ENCODE measurements at places on chromosomes 1 and 21.

- DNase-seq, result no peak
Observed at GRCh38 chr1:182681568-182681912, 2.8 kb downstream of the RGS8 start.

DNA sequence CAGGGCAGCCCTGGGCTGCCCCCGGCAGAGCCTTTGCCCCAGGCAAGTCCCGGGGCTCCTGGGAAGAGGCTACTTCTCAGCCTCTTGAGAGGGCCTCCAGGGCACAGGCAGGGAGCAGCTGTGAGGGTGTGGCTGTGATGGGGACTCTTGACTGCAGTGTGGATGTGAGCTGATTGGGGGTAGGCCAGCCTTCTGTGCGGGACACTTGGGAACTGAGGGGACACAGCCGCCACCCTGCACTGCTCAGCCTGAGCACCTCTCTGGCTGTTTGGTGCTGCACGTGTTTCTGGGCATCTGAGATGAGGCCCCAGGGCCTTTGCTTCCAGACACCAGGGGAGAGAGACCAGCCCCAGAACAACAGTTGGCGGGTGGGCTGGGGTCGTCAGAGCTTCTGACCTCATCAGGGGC is 62.1 kb downstream of the SKI start:
- no peak for DNase-seq

- no peak for DNase-seq
Observed at GRCh38 chr1:172360985-172361384, 59.5 kb upstream of the C1orf105 start.

DNA sequence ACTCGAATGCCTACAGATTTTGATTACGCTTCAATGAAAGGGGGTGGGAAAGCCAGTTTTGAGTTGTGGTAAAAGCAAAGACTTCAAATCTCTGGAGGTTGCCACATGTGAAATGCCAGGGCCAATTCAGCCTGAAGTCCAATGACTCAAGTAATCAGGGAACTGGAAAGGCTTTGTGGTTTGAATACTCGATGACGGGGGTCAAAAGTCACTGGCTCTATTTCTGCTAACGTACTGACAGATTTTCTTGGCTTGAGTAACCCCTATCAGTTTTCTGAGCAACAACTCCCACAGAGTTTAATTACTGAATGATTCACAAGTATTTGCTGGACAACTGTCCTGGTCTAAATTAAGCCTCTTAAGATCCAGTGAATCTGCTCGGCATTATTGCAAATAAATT is 152.2 kb downstream of the SIPA1L2 start:
- DNase-seq, result peak; percentile 14

DNA sequence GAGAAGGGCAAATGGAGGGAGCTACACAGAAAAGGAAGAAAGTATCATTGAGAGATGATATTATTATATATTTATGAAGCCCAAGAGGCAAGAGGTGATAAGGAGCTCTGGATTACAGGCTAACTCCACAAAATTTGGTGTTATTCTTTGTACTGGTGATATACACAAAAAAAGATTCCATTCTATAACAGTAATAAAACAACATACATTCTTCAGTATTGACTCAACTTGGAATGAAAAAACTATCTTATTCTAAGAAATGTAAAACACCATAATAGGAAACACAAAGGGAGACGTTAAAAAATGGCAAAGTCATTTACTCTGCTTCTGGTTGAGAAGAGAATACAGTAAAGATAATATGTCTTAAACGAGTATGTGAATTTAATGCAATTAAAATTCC is 99.4 kb downstream of the TEX35 start:
- DNase-seq, result peak; percentile 82
